Left lung (tissue), 14 donors: ENCODE measurements at places on chromosomes 6 and 20. TPM values are rescaled to one million over a fixed set of nuclear protein-coding genes. Genes with fewer than 3 reads are reported as not detected.

The SH3BGRL2 gene
- polyA plus RNA-seq: 39.4 TPM

DNA sequence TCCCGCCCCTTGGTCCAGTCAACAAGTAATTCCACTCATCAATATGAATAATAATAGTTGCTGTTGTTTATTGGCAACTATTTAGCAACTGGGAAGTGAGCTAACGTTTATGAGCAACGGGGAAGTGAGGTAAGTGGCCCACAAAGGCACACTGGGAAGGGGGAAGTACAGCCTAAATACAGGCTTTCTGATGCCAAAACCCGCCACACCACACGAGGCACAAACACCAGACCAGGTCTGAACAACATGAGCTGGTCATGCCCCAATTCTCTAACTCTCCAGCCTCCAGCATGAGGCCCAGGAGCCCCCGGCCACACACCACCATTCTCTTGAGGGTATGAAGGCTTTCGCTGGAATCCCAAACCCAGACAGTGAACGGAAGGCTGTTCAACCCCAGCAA lies 50.8 kb downstream of the PREX1 start:
- no peak for DNase-seq

The ID4 gene
- polyA plus RNA-seq: 51.1 TPM

DNA sequence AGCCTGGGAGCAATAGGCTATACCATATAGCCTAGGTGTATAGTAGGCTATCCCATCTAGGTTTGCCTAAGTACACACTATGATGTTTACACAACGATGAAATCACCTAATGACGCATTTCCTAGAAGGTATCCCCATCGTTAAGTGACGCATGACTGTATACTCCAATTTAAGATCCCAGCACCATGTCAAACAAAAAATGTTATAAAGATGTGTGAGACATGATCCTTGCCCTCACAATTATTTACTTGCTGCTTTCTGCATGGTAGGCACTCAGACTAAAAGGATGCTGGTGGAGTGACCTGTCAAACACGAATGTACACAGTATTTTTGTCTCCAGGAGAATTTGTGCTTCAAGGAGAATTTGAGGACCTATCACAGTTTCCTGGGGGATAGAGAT lies 32.3 kb downstream of the SNAP25 start:
- no peak for DNase-seq

The SYNJ2 gene
- 7.4 TPM for polyA plus RNA-seq

GRCh38 chr6:97726378-97726777 lies 443.4 kb upstream of the MMS22L start:
- DNase-seq: no peak

The TAP1 gene
- 22.4 TPM for polyA plus RNA-seq

- DNase-seq: no peak
These were observed 110.0 kb downstream of the MAP7 start for GRCh38 chr6:136440203-136440602.

The MEP1A gene
- polyA plus RNA-seq: 0.06 TPM

DNA sequence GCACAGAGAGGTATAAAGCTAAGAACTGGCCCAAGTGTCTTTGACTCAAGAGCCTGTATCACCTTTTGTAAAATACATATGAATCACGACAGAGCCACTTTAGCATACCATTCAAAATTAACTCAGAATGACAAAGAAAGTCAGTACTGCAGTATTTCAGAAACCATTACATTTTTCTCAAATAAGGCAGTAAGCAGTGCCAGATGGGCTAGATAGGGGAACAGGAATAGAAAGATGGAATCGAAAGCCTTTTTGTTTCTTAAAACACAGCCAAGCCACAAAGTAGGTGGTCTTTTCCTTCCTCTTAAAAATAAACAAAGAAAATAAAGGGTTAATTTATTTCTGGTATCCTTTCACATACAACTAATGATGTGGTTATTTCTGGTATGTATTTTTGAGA lies 10.3 kb downstream of the CLDN20 start:
- no peak for DNase-seq

The HLA-DMB gene
- 8.6 TPM for polyA plus RNA-seq

GRCh38 chr6:44556046-44556445 lies 168.5 kb downstream of the CDC5L start:
- no peak for DNase-seq

- no peak for DNase-seq
These were observed 374.8 kb upstream of the CDH4 start for GRCh38 chr20:60877071-60877857.

- no peak for DNase-seq
These were observed 148.3 kb upstream of the AFDN start for GRCh38 chr6:167678102-167679101.

DNA sequence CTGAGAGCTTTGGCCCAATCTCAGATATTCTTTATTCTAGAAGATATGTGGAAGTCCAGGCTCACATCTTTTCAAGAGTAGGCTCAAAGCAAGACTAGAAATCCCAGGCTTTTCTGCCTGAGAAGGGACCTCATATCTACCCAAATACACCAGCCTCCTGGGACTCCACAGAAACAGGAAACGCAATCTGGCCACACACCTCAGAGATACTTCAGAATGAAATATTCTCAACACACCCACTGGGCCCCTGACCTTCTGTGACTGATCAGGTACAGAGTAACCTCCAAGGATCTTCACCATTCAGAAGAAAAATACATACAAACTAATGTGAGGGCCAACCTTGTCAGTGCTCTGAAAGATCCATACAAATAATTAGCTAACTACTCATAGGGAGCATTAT lies 183.2 kb downstream of the HIVEP2 start:
- no peak for DNase-seq

The DNMT3B gene
- polyA plus RNA-seq: 6.4 TPM

DNA sequence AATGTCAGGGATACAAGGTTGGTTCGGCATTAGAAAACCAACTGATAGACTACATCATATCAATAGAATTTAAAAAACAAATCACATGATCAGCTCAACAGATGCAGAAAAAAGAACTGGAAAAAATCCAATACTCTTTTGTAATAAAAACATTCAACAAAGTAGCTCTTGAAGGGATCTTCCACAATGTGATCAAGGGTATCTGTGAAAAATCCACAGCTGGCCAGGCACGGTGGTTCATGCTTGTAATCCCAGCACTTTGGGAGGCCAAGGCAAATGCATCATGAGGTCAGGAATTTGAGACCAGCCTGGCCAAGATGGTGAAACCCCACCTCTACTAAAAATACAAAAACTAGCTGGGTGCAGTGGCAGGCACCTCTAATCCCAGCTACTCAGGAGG lies 63.1 kb downstream of the ASCC3 start:
- no peak for DNase-seq

- no peak for DNase-seq
These were observed 84.3 kb upstream of the TRAF3IP2 start for GRCh38 chr6:111689946-111690345.

DNA sequence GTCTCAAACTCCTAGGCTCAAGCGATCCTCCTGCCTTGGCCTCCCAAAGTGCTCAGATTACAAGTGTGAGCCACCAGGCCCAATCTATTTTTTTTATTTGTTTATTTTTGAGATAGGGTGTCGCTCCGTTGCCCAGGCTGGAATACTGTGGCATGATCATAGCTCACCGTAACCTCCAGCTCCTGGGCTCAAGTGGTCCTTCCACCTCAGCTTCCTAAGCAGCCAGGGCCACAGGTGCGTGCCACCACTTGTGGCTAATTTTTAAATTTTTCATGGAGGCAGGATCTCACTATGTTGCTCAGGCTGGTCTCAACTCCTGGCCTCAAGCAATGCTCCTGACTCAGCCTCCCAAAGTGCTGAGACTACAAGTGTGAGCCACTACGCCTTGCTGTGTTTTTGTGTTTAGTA lies 9.8 kb downstream of the KIF3B start:
- no peak for DNase-seq

The CALHM5 gene
- 5.8 TPM for polyA plus RNA-seq

The HACE1 gene
- 27.0 TPM for polyA plus RNA-seq

GRCh38 chr20:44997668-44998067 lies 31.4 kb downstream of the STK4 start:
- DNase-seq: no peak

- DNase-seq: no peak
These were observed 55.5 kb downstream of the TRAF3IP2 start for GRCh38 chr6:111550195-111550594.

The AMD1 gene
- 57.0 TPM for polyA plus RNA-seq

- no peak for DNase-seq
These were observed 2.0 kb downstream of the EEF1E1 start for GRCh38 chr6:8100159-8100854.

The CFAP61 gene
- 3.6 TPM for polyA plus RNA-seq

The CTAGE9 gene
- polyA plus RNA-seq: not detected

DNA sequence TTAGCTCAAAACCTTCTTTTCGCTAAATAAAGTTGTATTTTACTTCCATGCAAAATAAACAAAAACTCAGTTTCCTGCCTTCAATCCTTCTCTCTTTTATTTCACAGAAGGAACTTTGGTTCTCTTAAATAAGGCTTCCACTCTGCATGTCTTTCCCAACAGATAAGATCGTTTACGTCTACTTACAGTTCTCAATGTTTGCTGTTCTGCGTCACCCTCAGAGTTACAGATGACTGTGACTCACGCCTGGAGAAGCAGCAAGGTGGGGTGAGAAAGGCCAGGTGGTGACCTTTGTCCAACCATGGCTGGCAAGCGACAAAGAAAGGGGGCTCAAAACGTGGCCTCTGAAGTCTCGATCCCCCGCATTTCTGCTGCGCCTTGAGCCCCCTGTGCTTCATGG lies 51.4 kb upstream of the RPS6KA2 start:
- no peak for DNase-seq

The HLA-DRB5 gene
- 6.8 TPM for polyA plus RNA-seq

The PTK6 gene
- 0.75 TPM for polyA plus RNA-seq

DNA sequence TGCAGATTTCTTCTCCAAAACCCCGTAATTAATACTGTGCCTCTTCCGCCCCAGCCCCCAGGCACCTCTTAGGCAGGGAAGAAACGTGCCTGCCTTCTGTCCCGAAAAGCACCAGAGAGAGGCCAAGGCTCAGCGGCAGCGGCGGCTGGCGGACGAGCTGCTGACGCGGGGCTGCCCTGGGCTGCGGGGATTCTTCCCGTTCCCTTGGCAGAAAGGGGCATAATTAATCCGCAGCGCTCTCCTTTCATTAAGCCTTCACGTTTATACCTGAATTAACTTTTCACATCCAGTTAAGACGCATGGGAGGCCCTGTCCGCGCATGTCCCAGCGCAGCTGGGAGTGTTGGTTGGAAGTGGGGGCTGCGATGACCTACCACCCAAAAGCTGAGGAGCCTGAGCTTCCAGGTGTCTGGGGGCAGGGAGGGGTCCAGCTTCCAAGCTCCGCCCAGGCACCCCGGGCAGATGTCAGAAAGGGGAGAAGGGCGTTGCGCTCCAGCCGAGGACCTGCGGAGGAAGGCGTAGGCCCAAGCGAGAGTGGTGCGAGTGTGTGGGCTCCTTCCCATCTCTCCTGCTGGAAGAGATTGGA lies 167.4 kb upstream of the LRFN2 start:
- no peak for DNase-seq

DNA sequence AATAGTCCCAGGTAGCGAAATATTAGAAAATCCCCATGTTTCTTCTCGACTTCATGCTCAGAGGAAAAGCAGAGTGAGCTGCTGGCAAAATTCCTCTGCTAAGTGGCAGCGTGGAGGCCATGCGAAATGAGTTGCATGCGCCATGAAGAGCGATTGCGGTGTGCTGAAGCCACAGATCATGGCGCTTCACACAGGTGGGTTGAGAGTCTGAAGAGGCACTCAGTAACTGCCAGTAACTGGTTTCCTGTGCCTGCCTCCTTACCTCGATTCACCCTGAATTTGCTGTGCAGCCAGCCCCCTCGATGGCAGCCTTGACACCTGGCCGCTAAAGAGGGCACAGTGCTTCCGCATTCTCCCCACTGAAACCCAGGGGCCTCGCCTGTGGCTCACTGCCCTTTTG lies 301.5 kb downstream of the NRN1 start:
- no peak for DNase-seq

DNA sequence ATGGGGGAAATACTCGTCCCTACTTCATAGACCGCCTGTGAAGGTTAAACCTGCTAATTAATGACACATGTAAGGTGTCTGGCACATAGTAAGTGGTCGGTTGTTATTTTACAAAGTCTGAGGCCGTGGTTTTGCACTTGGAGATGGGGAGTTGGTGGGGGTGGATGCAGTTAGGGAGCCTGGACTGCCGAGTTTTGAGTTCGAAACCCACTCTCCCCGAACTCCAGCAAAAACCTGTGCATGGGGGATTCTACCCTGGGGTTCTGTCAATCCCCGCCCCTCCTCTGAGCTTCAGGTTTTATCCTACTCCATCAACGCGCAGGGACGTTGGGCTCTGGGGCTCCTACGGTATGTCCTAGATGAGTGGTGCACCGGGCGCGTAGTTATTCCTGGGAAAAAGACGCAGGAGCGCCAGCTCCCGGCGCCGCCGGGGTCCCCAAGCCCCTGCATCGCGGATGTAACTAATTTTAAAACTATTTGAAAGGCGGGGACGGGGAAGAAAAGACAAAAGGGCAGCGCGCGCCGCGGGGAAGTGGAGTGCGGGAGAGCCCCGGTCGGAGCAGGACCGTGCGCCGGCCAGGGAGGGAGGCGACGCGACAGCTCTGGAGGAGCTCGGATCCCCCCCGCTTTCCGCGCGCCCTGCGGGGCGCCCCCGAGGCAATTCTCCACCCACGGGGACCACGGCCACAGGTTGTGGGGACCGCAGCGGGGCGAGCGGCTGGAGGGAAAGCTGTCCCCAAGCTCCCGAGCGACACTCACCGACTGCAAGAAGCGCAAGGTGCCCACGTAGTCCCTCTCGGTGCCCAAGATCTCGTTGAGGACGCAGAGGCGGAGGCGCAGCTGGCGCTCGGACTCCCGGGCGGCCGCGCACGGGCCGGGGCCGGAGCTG lies 672 bp downstream of the PREX1 start:
- DNase-seq: peak; percentile 91

- DNase-seq: peak; percentile 73
These were observed 45.2 kb downstream of the DSTN start for GRCh38 chr20:17614812-17615644.
